Activated CD4-positive, alpha-beta T cell treated with anti-CD3 and anti-CD28 coated beads for 36 hours (primary cell): ENCODE measurements at places on chromosomes 1 and 21. TPM values are rescaled to one million over a fixed set of nuclear protein-coding genes. Genes with fewer than 3 reads are reported as not detected.

The KRTAP22-2 gene
- not detected for total RNA-seq

The HES3 gene
- total RNA-seq, result not detected

The C1orf210 gene
- total RNA-seq, result not detected

The LEMD1 gene
- total RNA-seq, result 0.79 TPM

The TESK2 gene
- 3.1 TPM for total RNA-seq

The NDC1 gene
- 31.2 TPM for total RNA-seq

The KLHDC8A gene
- not detected for total RNA-seq

GRCh38 chr1:60031146-60031545 is 42.4 kb downstream of the C1orf87 start:
- no peak overlapping the region for H3K27ac ChIP-seq
- H3K4me3 ChIP-seq, result no peak overlapping the region
- peaks cover 6% of the 10 kb centered on the region for H3K27me3 ChIP-seq
- no peaks in the 10 kb centered on the region for H3K36me3 ChIP-seq

- H3K4me1 ChIP-seq, result peaks cover 5% of the 10 kb centered on the region
- H3K4me3 ChIP-seq, result no peak overlapping the region
- no peak for DNase-seq
- H3K27ac ChIP-seq, result no peak overlapping the region
- H3K36me3 ChIP-seq, result no peaks in the 10 kb centered on the region
Measured at GRCh38 chr1:207670997-207671396, 26.1 kb downstream of the CR1L start.

GRCh38 chr1:27455139-27455811 is 34.7 kb downstream of the WASF2 start:
- H3K4me3 ChIP-seq, result peak overlapping the region; percentile 20
- peaks cover 7% of the 10 kb centered on the region for H3K36me3 ChIP-seq
- H3K27ac ChIP-seq, result peak overlapping the region; percentile 87
- peaks cover 40% of the 10 kb centered on the region for H3K4me1 ChIP-seq

DNA sequence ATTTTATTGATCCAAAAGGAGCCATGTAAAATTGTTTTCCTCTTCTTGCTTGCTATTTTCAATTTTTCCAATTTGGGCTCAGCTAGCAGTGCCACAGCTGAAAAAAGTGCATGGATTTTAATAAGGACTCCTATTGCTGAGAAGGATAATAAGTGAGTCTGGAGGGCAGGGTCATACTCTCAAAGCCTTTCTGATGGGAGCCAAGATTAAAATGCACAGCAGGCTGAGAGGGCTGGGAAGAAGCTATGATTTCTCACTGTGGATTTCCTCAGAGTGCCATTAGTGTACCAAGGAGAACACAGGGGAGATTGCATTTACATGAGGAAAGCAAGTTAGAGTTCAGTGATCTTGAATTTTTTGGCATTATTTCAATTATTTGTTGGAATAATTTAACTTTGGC is 261.3 kb downstream of the ST6GALNAC3 start:
- no peaks in the 10 kb centered on the region for H3K36me3 ChIP-seq
- H3K27me3 ChIP-seq, result no peaks in the 10 kb centered on the region
- no peak overlapping the region for H3K27ac ChIP-seq
- H3K4me3 ChIP-seq, result no peak overlapping the region
- peaks cover 5% of the 10 kb centered on the region for H3K4me1 ChIP-seq
- DNase-seq, result no peak

DNA sequence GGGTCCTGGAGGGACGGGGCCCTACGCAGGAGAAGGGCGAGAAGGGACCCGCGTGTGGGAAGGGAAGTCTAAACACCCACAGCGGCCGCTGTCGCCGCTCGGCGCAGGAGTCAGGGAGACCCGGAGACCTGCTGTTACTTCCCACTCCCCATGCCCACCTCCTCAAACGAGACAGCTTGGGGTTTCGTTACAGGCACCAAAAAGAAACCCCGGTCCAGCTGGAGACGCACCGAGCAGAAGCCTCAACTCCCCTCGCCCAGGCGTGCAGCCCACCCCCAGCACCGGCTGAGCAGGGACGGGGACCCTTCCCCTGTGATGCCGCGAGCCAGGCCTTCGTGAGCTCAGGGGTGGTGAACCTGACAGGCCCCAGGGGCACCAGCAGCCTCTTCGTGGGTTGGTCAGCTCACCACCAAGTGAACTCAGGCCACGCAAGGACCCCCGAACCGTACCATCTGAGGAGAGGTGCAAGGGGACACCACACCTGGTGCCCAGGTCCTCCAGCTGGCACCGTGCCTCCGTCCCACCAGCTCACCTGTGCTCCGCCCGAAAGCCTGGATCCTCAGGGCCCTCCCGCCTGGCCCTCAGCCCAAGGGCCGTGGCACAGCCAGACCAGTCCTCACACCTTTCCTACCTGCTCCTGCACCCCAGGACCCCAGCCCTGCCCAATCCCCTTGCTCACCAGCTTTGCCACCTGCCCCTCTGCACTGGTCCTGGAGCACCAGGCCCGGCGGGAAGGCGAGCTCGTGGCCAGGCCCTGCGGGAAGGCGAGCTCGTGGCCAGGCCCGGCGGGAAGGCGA is 5.0 kb downstream of the SDF4 start:
- H3K27ac ChIP-seq, result no peak overlapping the region
- DNase-seq, result no peak
- peaks cover 49% of the 10 kb centered on the region for H3K36me3 ChIP-seq
- H3K4me1 ChIP-seq, result peaks cover 28% of the 10 kb centered on the region

DNA sequence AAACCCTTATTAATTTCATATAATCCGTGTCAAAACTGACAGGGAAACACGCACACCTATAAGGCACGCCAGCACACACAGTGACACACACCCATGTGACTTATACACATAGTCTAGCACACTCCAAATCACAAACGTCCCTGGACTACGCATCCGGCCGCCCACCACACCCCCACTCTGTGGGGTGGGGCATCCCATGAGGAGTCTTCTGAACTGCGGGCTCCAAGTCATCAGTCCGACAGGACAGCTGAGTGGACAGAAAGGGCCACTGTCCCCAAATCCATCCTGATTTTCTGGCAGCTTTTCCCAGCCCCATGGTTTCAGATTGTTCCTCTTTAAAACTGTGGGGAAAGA is 829 bp downstream of the PEA15 start:
- DNase-seq, result peak; percentile 74
- H3K27me3 ChIP-seq, result no peaks in the 10 kb centered on the region
- H3K4me1 ChIP-seq, result peaks cover 48% of the 10 kb centered on the region
- H3K27ac ChIP-seq, result peak overlapping the region; percentile 86
- peak overlapping the region; percentile 81 for H3K4me3 ChIP-seq

GRCh38 chr1:230415405-230416132 is 10.6 kb downstream of the PGBD5 start:
- no peaks in the 10 kb centered on the region for H3K36me3 ChIP-seq
- no peak overlapping the region for H3K4me3 ChIP-seq
- DNase-seq, result no peak

DNA sequence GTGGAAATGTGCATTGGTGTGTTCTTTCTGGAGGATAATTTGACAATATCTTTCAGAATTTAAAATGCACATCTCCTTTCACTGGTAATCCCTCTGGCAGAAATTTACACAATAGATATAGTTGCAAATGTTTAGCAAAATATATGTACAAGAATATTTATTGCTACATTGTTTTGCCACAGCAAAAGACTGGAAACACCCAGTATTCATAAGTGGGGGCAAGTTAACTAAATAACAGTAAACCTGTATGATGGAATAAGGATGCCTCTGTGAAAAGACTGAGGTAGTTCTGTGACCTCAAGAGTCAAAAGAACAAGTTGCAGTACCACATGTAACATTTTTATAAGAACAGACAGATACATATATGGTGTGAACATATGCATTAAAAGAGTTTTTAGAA is 13.7 kb upstream of the TADA1 start:
- no peaks in the 10 kb centered on the region for H3K36me3 ChIP-seq
- H3K27ac ChIP-seq, result no peak overlapping the region
- peaks cover 14% of the 10 kb centered on the region for H3K27me3 ChIP-seq
- H3K4me3 ChIP-seq, result no peak overlapping the region
- no peak for DNase-seq

- no peak for DNase-seq
- no peaks in the 10 kb centered on the region for H3K4me1 ChIP-seq
- no peak overlapping the region for H3K4me3 ChIP-seq
- no peak overlapping the region for H3K27ac ChIP-seq
Measured at GRCh38 chr1:41450747-41451285, 33.7 kb downstream of the EDN2 start.

DNA sequence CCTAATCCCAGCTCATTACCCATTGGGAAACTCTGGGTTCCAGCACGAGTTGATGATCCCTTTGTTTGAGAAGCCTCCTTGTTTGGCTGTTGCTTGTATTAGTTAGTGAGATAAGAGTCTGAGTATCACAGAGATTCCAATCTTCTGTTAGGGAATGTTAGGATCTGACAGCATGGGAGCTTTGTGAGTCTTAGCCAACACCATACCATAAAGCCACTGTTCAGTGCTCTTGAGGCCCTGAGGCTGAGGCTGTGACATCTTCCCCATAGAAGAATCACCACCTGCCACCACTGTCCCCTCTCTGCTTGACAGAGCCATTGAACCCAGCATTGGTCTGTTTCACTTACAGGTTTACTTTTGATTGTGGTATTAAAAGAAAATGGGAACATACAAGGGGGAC is 29.3 kb upstream of the NFASC start:
- no peak overlapping the region for H3K4me3 ChIP-seq
- no peak for DNase-seq
- H3K36me3 ChIP-seq, result no peaks in the 10 kb centered on the region
- no peaks in the 10 kb centered on the region for H3K4me1 ChIP-seq
- H3K27ac ChIP-seq, result no peak overlapping the region
- H3K27me3 ChIP-seq, result peaks cover 11% of the 10 kb centered on the region

- H3K27me3 ChIP-seq, result no peaks in the 10 kb centered on the region
- DNase-seq, result peak; percentile 75
Measured at GRCh38 chr1:39258146-39258924, 53.8 kb downstream of the MACF1 start.

DNA sequence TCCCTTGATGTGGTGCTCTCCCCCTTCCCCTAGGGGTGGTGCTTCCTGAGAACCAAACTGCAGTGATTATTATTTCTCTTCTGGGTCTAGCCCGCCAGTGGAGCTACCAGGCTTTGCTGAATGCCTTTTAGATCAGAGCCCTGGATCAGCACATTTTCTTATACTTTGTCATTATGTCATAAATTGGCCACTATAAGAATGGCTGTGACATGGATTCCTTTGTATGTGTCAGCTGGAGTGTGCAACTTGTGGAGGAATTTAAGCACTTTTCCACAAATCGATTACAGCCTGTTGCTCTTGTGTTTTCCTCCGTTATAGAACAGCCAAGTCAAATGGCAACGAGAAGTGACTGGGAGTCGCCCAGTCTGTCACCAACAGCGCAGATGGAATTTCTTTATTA is 273.3 kb downstream of the DUSP10 start:
- peaks cover 29% of the 10 kb centered on the region for H3K27me3 ChIP-seq
- no peak overlapping the region for H3K27ac ChIP-seq
- H3K36me3 ChIP-seq, result peaks cover 3% of the 10 kb centered on the region
- DNase-seq, result no peak

DNA sequence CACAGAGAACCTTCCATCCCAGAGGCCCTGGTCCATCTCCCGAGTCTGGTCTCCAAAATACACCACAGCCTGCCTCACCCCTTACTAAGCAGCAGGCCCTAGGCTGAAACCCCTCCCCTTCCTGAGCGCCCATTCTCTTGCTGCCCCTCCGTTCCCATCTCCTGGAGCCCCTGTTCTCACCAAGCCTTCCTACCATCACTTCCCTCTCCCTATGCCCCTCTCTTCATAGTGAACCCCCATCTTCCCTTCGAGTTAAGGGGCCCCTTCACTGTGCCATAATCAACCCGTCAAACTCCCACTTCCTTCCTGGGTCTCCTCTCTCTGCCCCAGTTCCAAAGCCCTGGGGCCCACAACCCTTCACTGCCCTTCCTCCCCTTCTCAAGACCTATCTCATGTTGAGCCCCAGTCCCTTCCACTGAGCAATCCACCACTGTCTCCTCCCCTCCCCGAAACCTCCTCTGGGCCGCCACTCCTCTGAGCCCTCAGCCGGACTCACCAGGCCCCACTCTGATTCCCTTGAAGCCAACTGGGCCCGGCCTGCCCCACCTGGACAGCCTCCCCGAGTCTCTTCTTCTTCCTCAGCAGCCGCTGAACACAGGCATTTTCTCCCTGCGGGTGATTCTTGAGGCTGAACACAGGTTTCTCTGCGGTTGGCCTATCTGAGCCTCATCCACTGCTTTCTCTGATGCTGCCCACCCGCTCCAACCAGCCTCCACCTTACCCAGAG is 42.2 kb upstream of the WASF2 start:
- no peak for DNase-seq
- peak overlapping the region; percentile 23 for H3K27ac ChIP-seq
- H3K4me3 ChIP-seq, result no peak overlapping the region
- H3K36me3 ChIP-seq, result no peaks in the 10 kb centered on the region
- H3K27me3 ChIP-seq, result no peaks in the 10 kb centered on the region
